ENCODE measurements at places on chromosomes 3 and 15.

- DNase-seq: no peak
Measured at GRCh38 chr15:75749820-75750219, 37.2 kb upstream of the CSPG4 start.

DNA sequence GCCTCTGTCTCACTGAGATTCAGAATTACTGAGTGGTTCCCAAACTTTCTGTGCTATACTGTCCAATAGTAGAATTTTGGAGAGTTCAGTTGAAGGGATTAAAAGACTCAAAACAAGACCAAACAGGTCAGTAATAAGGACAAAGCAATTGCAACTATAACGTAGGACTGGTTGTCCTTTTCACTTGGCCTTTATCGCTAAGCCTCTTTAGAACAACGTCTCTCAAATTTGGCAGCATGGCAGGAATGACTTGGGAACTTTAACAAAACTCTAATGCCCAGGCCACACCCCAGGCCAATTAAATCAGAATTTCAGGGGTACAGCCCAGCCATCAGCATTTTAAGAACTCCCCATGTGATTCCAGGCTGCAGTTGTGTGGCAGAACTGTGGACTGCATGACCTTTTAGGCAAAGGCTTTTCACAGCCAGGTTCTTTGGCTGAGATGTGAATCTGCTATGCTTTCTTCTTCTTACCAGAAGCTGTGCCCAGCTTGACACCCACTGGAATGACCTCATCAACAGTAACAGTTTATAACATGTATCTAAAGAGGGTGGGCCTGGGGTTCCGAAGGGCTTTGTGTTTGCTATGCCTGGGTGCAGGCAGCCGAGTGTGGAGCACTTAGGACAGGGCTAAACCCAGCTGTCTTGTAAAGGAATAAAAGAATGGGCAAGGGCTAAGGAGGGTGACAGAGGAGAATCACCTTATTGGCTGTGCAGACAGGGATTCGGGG lies 226.2 kb upstream of the PRICKLE2 start:
- no peak for DNase-seq

GRCh38 chr15:57607570-57608000 lies 15.9 kb downstream of the MYZAP start:
- DNase-seq: no peak

GRCh38 chr3:80733522-80734176 lies 965.9 kb upstream of the ROBO1 start:
- DNase-seq: peak; percentile 84

GRCh38 chr3:153866901-153867300 lies 254.3 kb upstream of the ARHGEF26 start:
- no peak for DNase-seq

Measured in hematopoietic multipotent progenitor cell treated with erythropoietin and hydrocortisone succinate and interleukin-3 and kit ligand, for 4 days (in vitro differentiated cells).